ENCODE measurements at places on chromosomes 12 and 14.

DNA sequence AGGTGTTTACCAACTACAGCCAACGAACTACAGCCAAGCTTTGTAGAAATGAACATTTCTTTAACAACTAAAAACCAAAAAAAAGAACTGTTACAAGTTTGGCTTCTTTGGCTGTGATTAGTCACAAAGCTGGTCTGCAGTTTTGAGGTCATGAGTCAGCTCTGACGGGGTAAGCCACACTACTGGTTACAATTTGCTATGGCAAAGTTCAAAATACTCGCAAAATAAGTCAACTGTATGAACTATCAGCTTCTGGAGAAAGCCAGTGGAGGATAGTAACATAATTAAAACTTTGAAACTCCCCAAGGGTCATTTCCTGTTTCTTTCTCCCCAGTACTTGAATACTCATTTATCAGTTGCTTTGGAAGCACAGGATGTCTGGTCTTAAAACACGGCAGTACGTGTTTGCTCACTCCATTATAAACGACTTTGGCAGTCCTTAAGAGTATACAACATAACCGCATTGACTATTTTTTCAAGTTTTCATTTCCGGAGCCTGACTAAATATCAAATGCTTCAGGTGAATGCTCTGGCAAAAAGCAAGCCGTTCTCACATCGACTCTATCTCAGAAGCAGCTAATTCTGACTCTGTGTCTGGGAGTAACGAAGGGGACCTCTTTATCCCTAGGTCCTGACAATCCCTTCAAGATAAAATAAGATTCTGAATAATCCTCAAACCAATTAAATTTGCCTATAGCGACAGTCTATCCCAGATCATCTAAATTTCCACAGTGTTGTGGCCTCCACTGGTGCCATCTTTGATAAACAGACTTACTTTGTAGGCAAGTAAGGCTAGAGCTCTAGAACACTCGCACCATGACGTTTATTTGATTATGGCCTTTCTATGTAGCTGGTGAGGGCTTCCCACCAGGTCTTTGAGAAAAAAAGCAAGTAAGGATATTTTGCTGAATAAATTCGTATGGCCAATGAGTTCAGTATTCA lies 10.6 kb downstream of the PHLDA1 start:
- peak; percentile 30 for DNase-seq

GRCh38 chr12:14416658-14417057 lies 51.2 kb downstream of the ATF7IP start:
- DNase-seq: no peak

GRCh38 chr12:62162214-62162613 lies 98.0 kb upstream of the USP15 start:
- DNase-seq: no peak

DNA sequence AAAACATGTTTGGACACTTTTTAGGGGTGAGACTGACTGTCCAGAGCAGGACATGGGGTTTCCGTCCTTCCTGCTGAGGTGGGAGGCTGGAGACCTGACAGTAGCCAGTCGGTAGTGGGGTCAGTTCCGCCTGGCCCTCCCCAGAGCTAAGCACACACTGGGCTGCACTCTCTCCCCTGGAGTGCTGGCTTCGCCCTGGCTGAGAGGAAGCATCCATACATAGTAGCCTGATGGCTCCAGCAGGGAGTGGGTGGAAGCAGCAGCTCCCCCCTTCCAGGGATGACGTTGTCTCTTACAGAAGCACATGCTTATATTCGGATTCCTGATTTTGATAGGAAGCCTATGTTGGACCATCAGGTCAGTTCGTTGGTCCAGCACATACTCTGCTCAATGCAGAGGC lies 40.4 kb downstream of the SFSWAP start:
- no peak for DNase-seq

DNA sequence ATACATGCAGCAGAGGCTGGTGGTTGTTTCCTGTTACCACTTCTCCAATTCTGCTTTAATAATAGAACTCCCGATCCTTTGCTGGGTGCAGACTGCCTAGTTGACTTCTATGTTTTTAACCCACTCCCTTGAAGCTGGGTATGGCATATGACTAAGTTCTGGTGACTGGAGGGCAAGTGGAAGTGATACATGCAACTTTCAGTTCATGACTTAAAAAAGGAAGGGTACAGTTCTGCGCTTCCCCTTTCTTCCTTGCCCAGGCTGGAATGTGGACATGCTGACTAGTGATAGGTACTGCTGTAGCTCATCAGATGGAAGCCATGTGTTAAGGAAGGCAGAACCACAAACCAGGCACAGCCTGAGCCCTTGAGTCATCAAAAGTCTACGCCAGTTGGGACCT lies 2.4 kb upstream of the A2M start:
- DNase-seq: no peak
